ENCODE measurements at places on chromosomes 12 and 14.

GRCh38 chr12:29893002-29893401 is 109.3 kb upstream of the TMTC1 start:
- no peak for DNase-seq

DNA sequence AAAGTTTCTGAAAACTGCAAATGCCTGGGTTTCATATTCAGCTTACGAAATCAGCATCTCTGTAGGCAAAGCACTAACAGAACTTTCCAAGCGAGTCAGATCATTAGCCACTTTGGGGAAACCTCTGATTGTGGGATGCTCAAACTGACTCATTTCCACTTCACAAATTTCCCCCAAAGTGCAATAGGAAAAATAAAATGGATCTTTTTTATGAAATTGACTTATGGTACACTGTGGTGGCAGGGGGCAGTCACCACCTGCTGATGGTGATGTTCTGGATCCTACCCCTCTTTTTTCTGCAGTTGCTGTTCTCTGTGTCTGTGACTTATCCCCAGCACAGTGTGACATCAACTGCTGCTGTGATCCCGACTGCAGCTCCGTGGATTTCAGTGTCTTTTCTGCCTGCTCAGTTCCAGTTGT is 5.6 kb downstream of the TCTN1 start:
- no peak for DNase-seq

GRCh38 chr14:101183376-101184103 is 280.0 kb upstream of the RTL1 start:
- no peak for DNase-seq

DNA sequence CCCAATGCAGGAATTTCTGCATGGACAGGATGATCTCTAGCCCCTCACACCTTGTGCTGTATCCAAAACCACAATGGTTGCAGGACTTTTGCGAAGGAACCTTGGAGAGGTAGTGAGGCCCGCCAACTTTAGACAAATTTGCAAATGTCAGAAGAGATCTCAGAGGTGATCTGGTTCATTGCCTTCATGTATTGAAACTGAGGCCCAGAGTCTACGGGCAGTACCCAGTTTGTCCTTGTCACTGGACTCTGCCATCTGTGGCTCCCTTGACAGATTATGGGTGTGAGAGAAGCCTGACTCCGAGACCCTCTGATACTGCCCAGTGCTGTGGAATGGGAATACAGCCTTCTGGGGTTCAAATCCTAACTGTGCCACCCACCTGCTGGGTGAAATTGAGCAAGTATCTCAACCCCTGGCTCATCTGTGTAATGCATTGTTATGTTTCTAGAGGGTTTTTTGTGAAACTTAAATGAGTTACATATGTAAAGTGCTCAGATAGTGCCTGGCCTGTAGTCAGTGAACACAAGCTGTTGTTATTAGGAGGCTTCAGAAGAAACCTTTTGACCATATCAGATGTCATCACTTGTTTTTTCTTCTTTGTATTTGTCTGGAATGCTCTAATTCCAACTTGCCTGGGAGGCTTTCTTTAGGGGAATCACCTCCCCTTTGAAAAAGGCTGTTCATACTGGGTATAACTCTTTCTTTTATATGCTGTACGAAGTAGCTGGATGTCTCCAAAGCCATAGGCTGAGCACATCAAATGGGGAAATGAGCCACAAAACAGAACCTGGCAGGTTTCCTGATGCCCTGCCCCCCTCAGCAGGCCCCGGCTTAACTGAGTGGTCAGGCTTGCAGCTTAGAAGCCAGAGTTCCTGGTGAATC is 71.4 kb upstream of the SRSF5 start:
- no peak for DNase-seq

DNA sequence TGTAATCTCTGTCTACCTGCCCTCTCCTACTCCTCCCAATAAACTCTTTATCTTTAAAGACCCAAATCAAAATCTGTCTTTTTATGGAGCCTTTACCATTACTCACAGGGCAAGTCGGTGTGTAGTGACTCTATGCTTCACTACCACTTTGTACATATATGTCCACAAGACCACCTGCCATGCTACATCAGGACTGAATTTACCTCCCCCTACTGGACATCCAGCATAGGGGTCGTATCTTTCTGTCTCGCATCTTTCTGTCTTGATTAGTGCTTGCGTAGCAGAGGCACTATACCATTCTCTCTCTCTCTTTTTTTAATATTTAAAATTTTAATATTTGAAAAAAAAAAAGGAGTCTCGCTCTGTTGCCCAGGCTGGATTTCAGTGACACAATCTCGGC is 587.5 kb downstream of the SOX5 start:
- DNase-seq, result no peak

- no peak for DNase-seq
Observed at GRCh38 chr12:48247181-48247966, 44.3 kb upstream of the OR10AD1 start.

GRCh38 chr14:42323426-42323825 is 716.8 kb downstream of the LRFN5 start:
- DNase-seq, result no peak

GRCh38 chr14:99539491-99539890 is 58.3 kb downstream of the CCNK start:
- DNase-seq, result no peak

GRCh38 chr12:90621927-90622326 is 333.0 kb downstream of the CCER1 start:
- DNase-seq, result no peak

- no peak for DNase-seq
Observed at GRCh38 chr12:26554332-26554731, 278.7 kb downstream of the ITPR2 start.

GRCh38 chr12:104788840-104789271 is 169.2 kb downstream of the SLC41A2 start:
- DNase-seq, result no peak

DNA sequence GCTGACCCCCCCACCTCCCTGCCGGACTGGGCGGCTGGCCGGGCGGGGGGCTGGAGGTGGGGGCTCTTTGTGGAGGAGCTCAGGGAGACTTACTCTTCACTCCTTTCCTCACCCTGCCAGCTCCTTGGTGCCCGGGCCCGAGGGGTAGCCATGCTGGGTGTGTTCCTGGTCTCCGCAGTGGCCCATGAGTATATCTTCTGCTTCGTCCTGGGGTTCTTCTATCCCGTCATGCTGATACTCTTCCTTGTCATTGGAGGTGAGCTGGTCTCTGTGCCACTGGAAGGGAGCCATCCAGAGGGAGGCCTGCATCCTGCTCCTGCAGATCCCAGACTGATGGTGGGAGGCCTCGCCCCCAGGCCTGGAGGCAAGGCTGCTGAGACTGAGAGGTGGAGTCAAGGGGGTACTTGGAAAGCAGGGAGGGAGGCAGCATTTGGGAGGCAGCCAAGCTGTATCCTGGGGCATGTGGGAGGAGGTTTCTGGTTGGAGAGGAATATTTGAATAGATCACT is 19.7 kb downstream of the SOAT2 start:
- DNase-seq, result no peak

DNA sequence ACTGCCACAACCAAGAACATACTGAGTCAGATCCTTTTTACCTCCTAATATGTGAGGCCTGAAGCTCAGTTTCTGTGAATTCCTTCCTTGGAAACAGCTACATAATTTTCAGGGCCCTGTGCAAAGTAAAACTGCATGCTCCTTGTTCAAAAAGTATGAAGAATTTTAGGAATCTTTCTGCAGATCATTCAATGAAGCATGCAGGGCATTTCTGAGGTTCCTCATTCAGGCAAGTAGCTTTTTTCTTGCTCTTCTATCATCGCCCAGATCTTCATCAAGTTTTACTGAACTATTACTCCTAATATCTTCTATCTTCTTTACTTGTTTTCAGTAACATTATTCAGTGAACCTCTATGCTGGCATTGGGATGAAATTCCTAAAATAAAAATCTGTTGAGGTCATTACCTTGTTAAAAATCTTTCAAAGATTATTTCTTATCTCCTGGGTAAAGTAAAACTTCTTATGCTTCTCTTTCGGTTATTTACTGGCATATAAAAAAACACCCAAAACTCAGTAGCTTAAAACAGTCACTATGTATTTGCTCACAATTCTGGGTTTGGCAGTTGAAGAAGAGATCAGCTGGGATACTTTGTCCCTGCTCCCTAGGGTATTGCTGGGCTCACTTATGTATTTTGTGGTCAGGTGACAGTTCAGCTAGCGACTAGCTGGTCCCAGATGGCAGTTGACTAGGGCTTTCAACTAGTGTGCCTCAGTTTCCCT is 42.6 kb upstream of the KRR1 start:
- DNase-seq, result no peak

GRCh38 chr14:50612806-50613205 is 52.9 kb downstream of the ATL1 start:
- DNase-seq, result no peak

DNA sequence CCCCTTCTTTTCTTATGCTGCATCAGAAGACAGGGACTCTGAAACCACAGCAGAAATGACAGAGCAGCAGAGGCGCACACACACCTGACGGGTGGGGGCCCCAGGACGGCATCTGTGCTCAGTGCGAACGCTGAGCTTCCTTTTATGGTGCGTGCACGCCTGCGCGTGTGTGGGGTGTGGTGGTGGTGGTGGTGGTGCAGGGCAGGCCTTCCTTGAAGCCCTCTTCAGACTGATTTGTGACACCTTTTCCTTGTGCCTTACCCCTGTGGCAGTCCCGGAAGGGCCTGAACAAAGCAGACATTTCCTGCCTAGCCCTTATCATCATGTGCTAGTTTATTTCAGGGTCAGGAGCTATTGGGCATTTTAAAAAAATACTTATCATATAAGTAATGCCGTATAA is 75.7 kb downstream of the TSPAN9 start:
- DNase-seq, result no peak

DNA sequence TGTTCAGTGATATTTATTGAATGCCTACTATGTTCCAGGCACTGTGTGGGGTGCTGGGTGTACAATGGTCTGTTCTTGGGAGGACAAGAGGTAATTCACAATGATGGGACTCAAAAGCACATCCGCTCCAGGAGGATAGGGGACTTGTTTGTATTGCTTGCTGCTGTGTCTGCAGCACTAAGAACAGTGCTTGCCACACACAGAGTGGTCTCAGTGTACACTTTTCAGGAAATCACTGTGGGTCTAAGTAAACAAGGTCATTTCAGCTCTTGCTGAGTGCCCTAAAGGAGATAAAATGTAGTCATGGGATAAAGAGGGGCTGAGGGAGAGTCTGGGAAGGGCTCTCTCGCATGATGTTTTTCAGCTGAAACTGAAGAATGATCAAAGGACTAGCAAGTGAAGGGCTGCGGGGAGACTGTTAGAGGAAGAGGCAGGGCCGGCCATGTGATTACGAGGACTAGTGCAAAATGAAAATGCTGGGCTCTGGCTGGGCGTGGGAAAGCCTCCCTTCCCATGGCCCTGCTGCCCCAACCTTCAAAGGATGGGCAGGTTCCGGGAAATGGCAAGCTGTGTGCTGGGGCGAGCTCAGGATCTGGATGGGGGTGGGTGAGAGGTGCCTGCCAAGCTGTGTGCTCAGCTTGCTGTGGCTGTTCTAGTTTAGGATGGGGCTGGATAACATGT is 39.1 kb downstream of the ADCK1 start:
- no peak for DNase-seq

GRCh38 chr14:39555749-39556148 is 123.5 kb upstream of the FBXO33 start:
- no peak for DNase-seq

GRCh38 chr12:29291226-29291625 is 89.7 kb downstream of the ERGIC2 start:
- no peak for DNase-seq

DNA sequence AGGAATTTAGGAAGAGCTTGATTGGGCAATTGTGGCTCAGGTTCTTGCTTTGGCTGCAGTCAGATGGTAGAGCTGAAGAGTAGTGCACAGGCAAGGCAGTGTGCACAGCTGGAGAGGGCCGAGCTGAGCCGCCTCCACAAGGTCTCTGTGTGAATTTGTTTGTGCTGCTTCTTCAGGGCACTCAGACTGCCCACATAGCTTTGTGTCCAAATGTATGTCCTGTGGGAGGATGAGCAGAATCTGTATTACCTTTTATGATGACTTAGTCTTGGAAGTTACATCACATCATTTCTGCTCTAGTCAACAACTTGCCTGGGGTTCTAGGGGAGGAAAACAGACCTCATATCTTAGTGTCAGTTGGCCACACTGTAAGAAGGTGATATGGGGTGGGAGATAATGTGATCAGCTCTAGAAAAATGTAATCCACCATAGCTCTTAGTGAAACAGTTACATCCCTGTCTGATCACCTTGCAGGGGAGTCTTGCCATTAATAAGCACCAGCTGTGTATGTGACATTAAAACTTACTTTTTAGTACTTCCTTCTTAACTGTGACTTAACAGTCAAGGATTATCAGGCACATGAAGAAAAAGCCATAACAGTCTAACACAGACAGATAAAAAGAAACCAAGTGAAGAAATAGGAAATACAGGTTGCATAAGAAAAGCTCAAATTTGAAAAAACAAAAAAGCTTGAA is 53.4 kb downstream of the RCOR1 start:
- DNase-seq, result no peak

DNA sequence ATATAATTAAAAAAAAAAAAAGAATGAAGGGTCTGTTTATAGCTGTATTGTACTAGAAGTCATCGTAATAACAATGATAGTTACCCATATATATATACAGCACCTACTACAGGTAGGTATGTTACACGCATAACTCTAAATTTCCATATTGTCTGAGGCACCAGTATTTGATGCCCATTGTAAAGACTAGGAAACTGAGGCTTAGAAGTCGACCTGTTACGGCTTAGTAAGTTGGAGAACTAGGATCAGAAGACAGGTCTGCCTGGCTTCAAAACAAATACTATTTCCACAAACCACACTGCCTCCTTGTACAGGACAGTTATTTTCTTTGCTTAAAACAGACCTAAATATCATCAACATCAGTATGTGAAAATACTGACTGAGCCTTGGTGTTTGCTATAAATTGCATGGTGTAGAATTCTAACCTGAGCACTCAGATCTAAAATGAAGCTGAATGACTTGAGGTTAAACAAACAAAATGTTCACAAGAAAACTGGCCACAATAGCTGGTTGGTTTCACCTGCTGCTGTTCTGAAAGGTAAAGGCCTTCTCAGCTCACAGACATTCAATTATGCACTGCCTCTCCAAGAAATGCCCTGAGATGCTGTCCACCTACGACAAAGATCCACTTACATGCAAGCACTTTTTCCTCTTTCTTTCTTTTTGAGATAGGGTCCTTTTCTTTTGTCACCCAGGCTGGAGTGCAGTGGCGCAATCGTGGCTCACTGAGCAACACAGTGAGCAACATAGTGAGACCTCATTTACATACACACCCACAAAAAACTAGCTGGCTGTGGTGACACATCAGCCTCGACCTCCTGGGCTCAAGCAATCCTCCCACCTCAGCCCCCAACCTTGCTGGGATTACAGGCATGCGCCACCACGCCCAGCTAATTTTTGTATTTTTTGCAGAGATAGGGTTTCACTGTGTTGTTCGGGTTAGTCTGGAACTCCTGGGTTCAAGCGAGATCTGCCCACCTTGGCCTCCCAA is 35.7 kb downstream of the SSH1 start:
- no peak for DNase-seq
